CD4-positive, alpha-beta T cell treated with Interleukin-17A for 4 hours (primary cell): ENCODE measurements at places on chromosomes 1 and 21.

- no peak for DNase-seq
Observed at GRCh38 chr1:228334954-228335353, 71.7 kb downstream of the TRIM11 start.

GRCh38 chr1:226702957-226703831, 35.9 kb downstream of the ITPKB start:
- peak; percentile 83 for DNase-seq

GRCh38 chr1:173355281-173356031, 121.7 kb upstream of the PRDX6 start:
- no peak for DNase-seq

DNA sequence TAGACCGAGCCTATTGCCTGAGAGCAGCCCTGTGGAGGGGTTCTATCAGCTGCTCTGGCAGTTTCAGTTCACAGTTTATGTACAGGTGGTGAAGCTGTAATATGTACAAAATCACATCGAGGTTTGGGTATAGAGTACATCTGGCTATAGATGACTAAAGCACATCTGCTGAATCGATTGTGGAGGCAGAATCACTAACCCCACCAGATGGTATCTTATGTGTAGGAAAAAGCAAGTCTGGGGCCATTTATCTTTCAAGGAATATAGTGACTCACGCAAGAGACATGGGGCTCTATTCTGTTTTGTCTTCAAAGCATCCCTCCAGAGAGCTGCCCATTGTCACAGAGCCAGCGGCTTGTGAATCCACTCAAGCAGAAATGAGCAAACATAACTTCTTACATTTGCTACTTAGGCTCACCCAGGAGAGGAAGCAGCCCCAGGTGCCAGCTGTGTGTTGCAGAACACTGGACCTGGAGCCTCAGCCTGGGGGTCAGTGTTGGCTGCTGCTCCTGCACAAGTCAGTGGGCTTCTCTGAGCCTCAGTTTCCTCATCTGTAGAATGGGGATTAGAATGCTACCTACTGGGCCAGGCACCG, 21.3 kb downstream of the MIIP start:
- DNase-seq: no peak

DNA sequence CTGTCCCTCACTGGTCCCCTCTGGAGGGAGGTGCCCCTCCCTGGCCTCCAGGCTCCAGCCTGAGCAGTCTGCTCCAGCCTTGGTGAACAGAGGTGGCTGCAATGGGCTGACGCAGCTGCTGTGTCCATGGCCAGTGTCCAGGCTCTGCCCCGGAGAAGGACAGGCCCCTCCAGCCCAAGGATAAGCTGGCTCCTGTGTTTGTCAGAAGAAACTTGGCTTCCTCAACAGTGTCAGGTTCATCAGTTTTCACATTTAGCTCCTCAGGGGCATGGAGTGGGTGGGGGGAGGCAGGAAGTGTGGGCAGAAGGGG, 402.8 kb downstream of the MATN1 start:
- DNase-seq: no peak

DNA sequence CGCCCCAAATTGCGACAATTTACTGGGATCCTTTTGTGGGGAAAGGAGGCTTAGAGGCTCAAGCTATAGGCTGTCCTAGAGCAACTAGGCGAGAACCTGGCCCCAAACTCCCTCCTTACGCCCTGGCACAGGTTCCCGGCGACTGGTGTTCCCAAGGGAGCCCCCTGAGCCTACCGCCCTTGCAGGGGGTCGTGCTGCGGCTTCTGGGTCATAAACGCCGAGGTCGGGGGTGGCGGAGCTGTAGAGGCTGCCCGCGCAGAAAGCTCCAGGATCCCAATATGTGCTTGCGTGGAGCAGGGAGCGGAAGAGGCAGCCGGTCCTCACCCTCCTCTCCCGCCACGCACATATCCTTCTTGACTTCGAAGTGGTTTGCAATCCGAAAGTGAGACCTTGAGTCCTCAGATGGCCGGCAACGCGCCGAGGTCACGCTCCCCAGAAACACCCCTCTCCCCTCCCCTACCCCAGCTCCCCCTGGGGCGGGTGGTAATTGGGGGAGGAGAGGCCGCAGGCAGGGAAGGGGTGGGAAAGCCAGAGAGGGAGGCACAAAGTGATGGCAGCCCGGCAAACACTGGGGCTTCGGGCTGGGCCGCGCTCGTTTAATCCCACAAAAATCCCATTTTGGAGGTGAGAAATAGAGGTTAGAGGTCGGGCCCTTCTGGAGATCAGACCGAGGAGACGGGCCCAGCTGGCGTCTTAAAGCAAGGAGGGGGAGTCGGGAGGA, 6.2 kb downstream of the SIM2 start:
- no peak for DNase-seq

GRCh38 chr1:182680901-182681567, 3.4 kb downstream of the RGS8 start:
- no peak for DNase-seq

DNA sequence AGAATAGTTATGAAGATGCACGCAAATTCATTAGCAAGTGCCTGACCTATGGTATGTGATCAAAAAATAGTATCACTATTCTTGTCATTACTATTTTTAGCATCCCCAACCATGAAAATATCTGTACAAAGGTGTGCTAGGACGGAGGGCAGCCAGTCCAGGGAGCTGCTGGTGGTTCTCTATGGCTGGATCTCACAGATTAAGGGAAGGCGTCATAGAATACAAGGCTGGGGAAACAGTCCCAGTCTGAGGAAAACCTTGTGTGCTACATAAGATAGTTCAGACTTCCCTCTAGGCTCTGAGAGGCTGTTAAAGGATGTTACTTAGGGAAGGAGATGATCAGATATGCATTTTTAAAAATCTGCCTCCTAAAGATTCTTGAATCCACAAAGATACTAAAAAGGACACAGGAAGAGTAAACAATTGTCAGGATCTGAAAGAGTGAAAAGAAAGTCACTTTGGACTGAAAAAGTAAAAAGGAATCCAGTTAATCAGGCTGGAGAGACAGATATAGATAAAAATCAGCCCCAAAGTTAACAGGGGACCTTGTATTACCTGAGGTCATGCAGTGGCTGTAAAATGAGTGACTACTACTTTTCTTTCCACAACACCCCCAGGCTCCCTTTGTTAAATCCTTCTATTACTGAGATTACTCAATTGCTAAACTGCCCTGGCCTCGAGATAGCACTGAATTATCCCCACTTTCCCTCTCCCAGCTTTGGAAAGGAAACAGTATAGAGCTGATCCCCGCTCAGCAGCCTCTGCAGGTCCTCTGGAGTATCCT, 108.6 kb downstream of the MAB21L3 start:
- DNase-seq: no peak

GRCh38 chr1:53115403-53116306, 26.8 kb downstream of the SLC1A7 start:
- DNase-seq: no peak

DNA sequence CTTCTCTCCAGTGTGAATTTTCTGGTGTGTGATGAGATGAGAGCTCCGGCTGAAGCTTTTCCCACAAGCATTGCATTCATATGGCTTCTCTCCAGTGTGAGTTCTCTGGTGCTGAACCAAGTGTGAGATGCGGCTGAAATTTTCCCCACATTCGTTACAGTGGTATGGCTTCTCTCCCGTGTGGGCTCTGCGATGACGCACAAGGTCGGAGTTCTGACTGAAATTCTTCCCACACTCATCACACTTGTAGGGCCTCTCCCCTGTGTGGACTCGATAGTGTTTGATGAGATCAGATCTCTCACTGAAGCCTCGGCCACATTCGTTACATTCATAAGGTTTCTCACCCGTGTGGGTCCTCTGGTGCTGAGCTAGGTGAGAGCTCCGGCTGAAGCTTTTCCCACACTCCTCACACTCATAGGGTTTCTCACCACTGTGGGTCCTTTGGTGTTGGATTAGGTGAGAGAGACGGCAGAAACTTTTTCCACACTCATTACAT, 7.4 kb downstream of the ZNF436 start:
- DNase-seq: no peak

- no peak for DNase-seq
Observed at GRCh38 chr1:201565024-201565730, 26.2 kb downstream of the NAV1 start.

- no peak for DNase-seq
Observed at GRCh38 chr1:41003127-41003639, 18.3 kb downstream of the SLFNL1 start.

- DNase-seq: no peak
Observed at GRCh38 chr1:67137307-67137753, 2.6 kb upstream of the C1orf141 start.

DNA sequence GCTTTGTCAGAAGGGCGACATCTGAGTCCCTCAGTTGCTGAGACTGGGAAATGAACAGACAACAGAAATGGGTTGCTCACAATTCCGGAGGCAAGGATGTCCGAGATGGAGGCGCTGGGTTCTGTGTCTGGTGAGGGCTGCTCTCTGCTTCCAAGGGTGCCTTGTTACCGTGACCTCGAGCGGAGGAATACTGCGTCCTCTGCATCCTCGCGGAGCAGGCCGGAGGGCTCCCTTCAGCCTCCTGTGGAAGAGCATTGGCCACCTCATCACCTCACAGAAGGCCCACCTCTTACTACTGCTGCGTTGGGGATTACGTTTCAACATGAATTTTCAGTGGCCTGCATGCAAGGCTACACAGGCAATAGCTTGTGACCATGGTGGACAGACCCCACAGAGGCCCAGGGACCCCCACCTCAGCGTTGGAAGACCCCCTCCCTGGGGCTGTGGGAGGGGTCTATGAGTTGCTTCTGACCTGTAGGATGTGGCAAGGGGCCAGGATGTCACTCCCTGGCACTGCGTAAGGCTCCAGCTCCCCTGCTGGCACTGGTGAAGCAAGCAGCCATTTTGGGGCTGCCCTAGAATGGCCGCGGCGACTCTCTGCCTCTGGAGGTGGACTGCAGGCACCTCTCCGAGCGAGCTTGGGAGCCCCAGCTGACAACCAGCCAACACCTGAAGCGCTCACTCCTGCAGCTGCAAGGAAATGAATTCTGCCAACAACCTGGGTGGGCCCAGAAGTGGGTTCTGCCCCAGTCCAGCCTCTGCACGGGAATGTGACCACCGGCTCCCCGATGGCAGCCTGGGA, 36.3 kb upstream of the COL6A1 start:
- no peak for DNase-seq

DNA sequence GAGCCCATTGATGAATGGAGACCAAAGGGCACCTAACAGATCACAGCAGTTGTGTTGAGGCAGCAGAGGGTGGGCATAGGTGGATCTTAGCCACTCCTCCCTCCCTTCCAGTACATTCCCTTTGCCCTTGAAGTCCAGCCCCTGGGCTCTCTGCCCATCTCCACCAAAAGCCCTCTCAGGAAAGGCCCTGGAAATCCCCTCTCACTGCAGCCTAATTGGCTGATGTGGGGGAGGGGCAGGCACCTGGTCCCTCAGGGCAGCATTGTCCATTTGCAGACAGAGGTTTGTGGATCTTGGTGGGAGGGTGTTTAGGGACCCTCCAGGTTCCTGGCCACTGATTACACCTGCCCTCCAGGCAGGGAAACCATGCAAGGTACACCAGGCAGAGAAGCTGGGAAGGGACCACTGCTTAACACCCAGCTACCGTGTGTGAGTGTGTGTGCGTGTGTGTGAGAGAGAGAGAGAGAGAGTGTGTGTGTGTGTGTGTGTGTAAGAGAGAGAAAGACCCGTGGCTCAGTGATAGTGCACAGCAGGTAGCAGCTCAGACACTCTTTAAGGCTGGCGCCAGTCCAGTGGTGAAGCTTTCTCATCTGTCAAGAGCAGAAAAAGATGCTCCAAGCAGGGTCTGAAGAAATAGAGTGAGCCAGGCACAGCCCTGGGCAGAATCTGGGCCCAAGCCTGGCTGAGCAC, 71.1 kb downstream of the MATN1 start:
- DNase-seq: no peak

DNA sequence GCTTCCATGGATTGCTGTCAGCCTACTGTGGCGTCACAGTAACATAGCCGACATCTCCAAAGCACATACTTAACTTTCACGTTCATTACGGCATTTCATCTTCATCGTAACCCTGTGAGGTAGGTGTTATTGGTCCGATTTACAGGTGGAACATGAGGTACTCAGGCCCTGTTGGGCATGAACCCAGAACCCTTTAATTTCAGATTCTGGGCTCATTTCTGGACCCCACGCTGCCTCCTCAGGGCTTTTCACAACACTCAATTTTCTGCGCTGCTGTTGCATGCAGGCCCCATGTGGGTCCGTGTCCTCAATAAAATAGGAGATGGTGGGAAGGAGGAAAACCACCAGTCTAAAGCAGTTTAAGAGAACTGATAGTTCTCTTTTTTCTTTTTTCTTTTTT, 39.6 kb downstream of the UBE2T start:
- no peak for DNase-seq

- no peak for DNase-seq
Observed at GRCh38 chr1:203295796-203296195, 9.5 kb upstream of the BTG2 start.

DNA sequence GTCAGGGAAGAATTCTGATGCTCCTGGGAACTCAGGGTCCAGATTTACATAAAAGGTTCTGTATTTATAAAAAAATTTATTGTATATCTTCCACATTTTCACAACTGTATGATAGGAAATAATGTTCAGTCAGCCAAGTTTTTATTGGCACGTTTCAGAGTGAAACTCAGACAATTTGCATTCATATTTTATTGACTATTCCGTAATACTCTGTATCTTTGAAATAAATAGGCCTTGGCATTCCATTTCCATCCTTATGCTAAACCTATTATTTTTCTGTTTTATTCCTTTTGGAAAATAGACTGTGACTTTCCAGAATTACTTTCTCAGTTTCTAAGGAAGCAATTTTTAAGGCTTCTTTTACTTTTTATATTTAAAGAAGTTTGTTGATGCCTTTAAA, 329.0 kb downstream of the OLFM3 start:
- no peak for DNase-seq

- DNase-seq: peak; percentile 6
Observed at GRCh38 chr1:232558954-232559353, 71.0 kb downstream of the SIPA1L2 start.

- DNase-seq: no peak
Observed at GRCh38 chr1:52670604-52671003, 27.5 kb downstream of the COA7 start.

GRCh38 chr1:226222686-226223085, 778 bp upstream of the MIXL1 start:
- DNase-seq: no peak

DNA sequence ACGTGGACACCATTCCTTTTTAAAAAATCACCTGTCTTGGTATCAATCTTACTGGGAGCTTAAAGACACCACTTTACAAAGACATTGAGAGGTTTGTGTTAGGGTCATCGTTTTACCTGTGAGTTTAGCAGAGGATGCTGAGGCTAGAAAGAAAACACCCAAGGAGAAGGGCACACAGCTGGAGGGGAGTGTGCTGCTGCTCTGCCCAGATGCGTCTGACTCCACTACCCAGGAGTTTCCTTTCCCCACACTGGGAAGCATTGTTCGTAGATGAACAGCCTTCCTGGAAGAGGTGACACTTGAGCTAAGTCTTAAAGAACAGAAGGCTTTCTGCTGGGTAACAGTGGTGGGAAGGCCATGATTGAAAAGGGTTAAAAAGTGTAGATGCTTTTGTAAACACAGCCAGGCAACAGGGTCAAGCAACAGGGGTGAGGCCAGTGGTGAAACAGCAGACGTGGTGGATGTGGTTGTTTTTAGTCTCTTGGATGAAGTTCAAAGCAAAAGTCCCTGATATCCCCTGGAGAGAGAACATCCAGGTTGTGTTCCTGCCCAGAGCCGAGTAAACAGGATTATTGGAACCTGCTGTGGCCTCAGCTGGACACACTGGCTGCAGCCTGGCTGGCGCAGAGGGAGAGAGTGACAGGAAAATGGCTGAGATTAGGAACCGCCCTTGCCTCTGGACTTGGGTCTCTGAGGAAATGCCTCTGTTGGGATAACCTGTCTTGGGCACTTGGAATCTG, 198.6 kb upstream of the JUN start:
- DNase-seq: no peak
